ENCODE measurements at places on chromosomes 7 and 10. TPM values are rescaled to one million over a fixed set of nuclear protein-coding genes. Genes with fewer than 3 reads are reported as not detected.

The SEPHS1 gene
- 64.2 TPM for total RNA-seq

GRCh38 chr7:121595758-121596696 is 199.9 kb upstream of the FAM3C start:
- no peaks in the 10 kb centered on the region for H3K36me3 ChIP-seq
- peaks cover 5% of the 10 kb centered on the region for H3K27me3 ChIP-seq
- H3K27ac ChIP-seq: no peak overlapping the region
- no peaks in the 10 kb centered on the region for H3K4me1 ChIP-seq
- no peak for DNase-seq
- H3K4me3 ChIP-seq: no peak overlapping the region

DNA sequence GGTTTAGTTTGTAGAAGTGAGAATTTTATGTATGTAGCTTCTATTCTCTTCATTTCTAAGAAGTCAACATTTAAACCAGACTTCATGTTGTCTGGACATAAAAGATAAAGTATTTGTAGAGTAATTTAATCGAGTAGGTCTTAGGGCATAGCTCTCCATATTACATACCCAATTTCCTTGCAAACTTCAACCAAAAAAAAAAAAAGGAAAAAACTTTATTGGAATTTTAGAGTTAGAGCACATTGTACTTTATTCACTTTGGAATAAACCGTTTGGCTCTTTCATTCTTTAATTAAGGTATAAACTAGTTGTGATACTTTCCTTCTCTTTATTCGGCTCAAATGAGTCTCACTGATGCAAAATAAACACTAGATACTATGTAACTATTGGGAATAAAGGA is 36.0 kb downstream of the PTER start:
- peaks cover 6% of the 10 kb centered on the region for H3K4me1 ChIP-seq
- DNase-seq: no peak
- H3K27ac ChIP-seq: no peak overlapping the region

DNA sequence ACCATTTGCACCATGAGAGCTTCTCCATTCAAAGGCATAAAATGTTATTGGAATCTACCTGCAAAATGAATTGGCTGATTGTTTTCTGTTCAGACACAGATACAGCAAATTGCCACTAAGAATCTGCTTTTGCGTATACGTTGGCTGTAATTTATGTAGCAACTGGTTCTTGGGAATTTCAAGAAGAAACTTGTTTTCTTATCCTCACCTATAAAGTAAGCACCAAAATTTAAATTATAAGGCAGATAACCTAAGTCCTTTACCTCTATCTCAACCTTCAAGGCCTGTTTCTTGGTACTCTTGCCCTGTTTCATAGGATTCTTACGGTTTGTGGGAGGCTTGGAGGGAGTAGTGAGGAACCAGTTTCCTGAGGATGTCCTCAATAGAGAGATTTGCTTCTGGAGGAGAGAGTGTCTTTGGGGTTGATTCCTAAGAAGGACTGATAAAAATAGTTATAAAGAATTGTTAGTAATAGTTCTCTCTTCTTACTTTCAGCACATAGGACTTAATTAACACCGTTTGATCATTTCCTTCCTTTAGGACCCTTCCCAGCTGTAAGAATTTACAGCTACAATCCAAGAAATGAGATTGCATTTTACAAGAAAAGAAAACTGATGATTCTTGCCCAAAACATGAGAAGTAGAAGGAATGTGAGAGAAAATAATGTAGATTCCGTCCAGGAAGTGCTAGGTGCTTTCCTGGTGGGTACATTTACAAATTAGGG is 2.0 kb downstream of the STAMBPL1 start:
- H3K27me3 ChIP-seq: no peaks in the 10 kb centered on the region
- peaks cover 66% of the 10 kb centered on the region for H3K4me1 ChIP-seq
- peak overlapping the region; percentile 96 for H3K4me3 ChIP-seq
- no peak for DNase-seq

DNA sequence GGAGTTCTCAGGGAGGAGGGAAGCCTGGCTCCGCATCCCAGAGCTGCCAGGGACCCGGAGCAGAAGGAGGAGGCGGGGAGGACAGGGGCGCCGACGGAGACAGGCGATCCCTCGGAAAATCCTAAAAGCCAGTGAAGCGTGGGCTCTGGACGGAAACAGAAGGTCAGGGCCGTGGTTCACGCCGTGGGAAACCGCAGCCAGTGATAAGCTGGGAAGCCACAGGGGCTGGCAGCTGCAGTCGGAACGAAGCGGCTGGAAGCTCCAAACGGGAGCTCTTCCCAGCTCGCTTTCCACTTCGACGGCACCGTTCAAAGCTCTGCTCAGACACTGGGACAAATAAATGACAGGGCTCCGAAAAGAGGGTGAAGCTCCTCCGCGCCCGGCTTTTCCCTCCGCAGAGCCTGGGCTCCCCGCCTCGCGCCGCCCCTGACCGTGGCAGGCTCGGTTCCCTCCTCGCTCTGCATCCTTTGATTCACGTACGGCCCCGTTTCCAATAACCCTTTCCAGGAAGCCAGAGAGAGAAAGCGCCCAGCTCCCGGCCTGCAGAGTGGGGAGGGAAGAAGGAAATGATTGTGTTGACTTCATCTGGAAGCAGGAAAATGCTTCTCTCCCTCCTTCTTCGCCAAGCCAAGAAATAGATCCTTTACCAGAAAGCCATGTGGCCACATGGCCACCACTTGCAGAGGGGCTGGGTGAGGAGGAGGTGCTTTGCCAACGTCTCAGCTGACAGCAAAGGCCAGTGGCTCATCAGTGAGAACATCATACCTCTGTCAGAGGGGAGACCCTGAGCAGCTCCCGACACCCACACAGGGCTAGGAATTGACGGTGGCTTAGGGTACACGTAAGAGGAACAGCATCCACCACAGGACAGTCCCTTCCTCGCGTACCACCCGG is 57.4 kb downstream of the ADRB1 start:
- H3K27me3 ChIP-seq: peaks cover 51% of the 10 kb centered on the region
- no peak overlapping the region for H3K27ac ChIP-seq
- H3K4me1 ChIP-seq: peaks cover 21% of the 10 kb centered on the region
- no peak for DNase-seq
- H3K36me3 ChIP-seq: no peaks in the 10 kb centered on the region

- H3K27me3 ChIP-seq: no peaks in the 10 kb centered on the region
- no peak overlapping the region for H3K4me3 ChIP-seq
- H3K36me3 ChIP-seq: no peaks in the 10 kb centered on the region
- no peak overlapping the region for H3K27ac ChIP-seq
Measured at GRCh38 chr7:81767926-81768325, 1.9 kb downstream of the HGF start.

GRCh38 chr7:70659263-70659662 is 472.7 kb upstream of the GALNT17 start:
- DNase-seq: no peak
- no peak overlapping the region for H3K4me3 ChIP-seq
- H3K36me3 ChIP-seq: no peaks in the 10 kb centered on the region
- peak overlapping the region; percentile 29 for H3K27ac ChIP-seq

DNA sequence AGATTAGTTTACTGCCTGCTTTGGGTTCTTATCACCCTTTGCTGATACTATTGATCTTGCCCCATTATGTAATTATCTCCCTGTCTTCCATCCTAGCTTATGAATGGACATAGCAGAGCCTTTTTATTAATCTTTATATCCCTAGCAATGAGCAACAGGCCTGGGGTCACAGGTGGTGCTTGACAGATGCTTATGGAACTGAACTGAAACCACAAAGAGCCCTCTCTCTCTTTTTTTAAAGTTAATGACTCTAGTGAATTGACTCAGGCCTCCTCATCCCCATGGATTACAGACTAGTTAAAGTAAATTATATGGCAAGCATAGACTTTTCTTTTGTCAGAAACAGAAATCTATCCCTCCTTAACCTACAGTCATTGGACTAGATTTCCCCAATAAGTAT is 265.2 kb downstream of the PHTF2 start:
- H3K36me3 ChIP-seq: no peaks in the 10 kb centered on the region
- no peak for DNase-seq
- no peaks in the 10 kb centered on the region for H3K4me1 ChIP-seq
- no peak overlapping the region for H3K27ac ChIP-seq
- H3K27me3 ChIP-seq: peaks cover 8% of the 10 kb centered on the region

DNA sequence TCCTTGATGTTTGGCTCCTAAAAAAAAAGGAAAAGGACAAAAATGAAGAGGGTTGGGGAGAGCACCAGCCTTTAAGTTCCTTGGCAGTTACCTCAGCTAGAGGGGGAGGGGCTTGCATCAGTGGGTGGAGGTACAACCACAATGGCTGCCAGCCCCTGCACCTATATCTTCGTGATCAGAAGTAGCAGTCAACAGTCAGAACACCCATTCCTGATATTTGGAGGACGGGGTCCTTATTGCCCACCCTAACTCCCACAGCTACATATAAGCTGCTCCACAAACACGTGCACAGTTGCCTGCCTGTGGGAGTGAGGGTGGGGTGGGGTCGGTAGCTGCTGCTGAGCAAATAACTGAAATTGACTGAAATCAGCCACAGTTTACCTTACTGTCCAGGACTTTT is 26.2 kb downstream of the C1GALT1 start:
- H3K4me3 ChIP-seq: no peak overlapping the region
- no peak overlapping the region for H3K27ac ChIP-seq
- DNase-seq: no peak

GRCh38 chr7:87866089-87866488 is 10.1 kb downstream of the SLC25A40 start:
- peaks cover 3% of the 10 kb centered on the region for H3K4me1 ChIP-seq
- H3K27ac ChIP-seq: no peak overlapping the region
- no peak overlapping the region for H3K4me3 ChIP-seq
- DNase-seq: no peak
- no peaks in the 10 kb centered on the region for H3K27me3 ChIP-seq

Measured in activated CD4-positive, alpha-beta T cell treated with anti-CD3 and anti-CD28 coated beads, Interleukin-2, amount 10 ng/mL, durations not matched to agents 24 days and 14 days (primary cell).